Progenitor cell of endocrine pancreas (in vitro differentiated cells): ENCODE measurements at places on chromosomes 5 and 9. TPM values are rescaled to one million over a fixed set of nuclear protein-coding genes. Genes with fewer than 3 reads are reported as not detected.

Gene CAVIN4
- 14.5 and 18.1 TPM in 2 replicates for total RNA-seq

- H3K36me3 ChIP-seq, result no peaks in the 10 kb centered on the region
- no peak overlapping the region for H3K4me3 ChIP-seq
- no peak overlapping the region for H3K27ac ChIP-seq
- peaks cover 5% of the 10 kb centered on the region for H3K27me3 ChIP-seq
- DNase-seq, result no peak
Observed at GRCh38 chr9:89189215-89189614, 10.6 kb upstream of the SHC3 start.

DNA sequence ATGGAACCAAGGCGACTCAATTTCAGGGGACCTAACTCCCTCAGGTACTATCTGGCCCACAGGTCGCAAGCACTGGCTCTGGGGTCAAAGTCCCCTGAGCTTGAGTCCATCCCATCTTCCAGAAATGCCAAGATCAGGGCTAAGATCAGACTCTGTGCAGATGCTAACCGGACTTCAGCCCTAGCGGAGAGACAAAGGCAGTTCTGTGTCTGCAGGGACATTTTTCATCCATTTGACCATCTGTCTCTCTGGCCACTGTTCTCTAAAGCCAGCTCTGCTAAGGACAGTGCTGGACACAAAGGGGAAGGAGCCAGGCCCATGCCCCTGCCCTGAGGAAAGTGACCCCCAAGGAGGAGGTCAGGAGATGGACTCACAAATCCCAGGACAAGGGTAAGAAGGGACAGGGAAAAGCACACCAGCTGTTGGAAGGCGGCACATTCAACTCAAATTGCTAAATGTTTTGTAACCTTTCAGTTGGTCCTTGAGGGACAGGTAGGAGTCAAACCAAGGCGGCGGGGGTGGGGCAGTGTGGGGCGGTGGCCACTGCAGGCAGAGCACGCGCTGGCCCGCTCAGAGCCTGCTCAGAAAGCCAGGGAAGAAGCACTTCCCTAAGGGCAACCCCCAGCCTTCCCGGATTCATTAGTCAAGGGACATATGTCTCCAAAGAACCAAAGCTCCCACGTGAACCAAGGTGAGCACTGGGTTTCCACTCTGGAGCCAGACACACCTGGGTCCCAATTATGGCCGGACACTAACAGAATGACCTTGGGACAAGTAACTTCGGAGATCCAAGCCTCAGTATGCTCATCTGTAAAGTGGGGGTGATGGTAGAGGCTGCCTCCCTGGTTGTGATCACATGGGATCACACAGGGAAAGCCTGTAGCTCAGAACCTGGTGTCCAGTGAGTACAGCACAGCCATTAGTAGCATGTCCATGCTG lies 42.8 kb downstream of the STK10 start:
- no peak overlapping the region for H3K4me3 ChIP-seq
- H3K36me3 ChIP-seq, result no peaks in the 10 kb centered on the region
- no peaks in the 10 kb centered on the region for H3K27me3 ChIP-seq
- H3K4me1 ChIP-seq, result peaks cover 36% of the 10 kb centered on the region

GRCh38 chr9:70816891-70817290 lies 304.5 kb downstream of the TRPM3 start:
- no peaks in the 10 kb centered on the region for H3K27me3 ChIP-seq
- no peaks in the 10 kb centered on the region for H3K4me1 ChIP-seq
- no peak for DNase-seq
- no peak overlapping the region for H3K4me3 ChIP-seq

Gene LVRN
- 0.24 and 0.64 TPM in 2 replicates for total RNA-seq

Gene PCDHGA2
- 0.72 and 1.1 TPM in 2 replicates for total RNA-seq

Gene SMAD5
- total RNA-seq, result 91.8 and 92.3 TPM in 2 replicates

GRCh38 chr9:7844242-7844641 lies 44.7 kb upstream of the DMAC1 start:
- H3K27me3 ChIP-seq, result no peaks in the 10 kb centered on the region
- no peaks in the 10 kb centered on the region for H3K4me1 ChIP-seq
- DNase-seq, result no peak
- no peak overlapping the region for H3K4me3 ChIP-seq
- H3K36me3 ChIP-seq, result no peaks in the 10 kb centered on the region

- H3K27me3 ChIP-seq, result no peaks in the 10 kb centered on the region
- H3K27ac ChIP-seq, result no peak overlapping the region
- DNase-seq, result no peak
Observed at GRCh38 chr9:88064554-88064953, 73.7 kb downstream of the SPATA31C2 start.

GRCh38 chr5:10489810-10490426 lies 48.2 kb downstream of the ROPN1L start:
- peaks cover 33% of the 10 kb centered on the region for H3K27me3 ChIP-seq
- H3K27ac ChIP-seq, result no peak overlapping the region
